ENCODE measurements at places on chromosomes 5 and 9. TPM values are rescaled to one million over a fixed set of nuclear protein-coding genes. Genes with fewer than 3 reads are reported as not detected.
A peak's percentile ranks its signal among the peaks of the same experiment; 100 is the strongest.

The SLC6A19 gene
- not detected for total RNA-seq

GRCh38 chr5:103211576-103212561, 46.7 kb upstream of the MACIR start:
- DNase-seq: no peak

GRCh38 chr9:137984520-137985257, 107.1 kb downstream of the CACNA1B start:
- DNase-seq: no peak

DNA sequence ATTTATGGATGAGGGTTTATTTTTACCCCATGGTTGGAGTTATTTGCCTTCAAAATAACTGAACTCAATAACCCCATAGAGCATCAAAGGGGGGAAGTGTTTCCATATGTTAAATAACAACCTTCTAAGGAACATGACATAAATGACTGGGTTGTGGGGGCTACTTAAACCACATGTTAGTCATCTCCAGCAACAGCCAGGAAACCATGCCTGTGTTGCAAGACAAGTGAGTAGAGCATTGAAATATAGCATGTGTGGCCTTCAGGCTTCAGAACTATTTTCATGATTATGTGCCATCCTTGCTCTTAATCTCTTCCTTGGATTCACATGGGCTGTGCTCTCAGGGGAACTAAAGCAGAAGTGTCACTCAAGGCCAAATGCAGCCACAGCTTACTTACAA, 431.2 kb downstream of the AGTPBP1 start:
- DNase-seq: no peak

- DNase-seq: no peak
Observed at GRCh38 chr5:62142351-62142750, 163.7 kb upstream of the KIF2A start.

DNA sequence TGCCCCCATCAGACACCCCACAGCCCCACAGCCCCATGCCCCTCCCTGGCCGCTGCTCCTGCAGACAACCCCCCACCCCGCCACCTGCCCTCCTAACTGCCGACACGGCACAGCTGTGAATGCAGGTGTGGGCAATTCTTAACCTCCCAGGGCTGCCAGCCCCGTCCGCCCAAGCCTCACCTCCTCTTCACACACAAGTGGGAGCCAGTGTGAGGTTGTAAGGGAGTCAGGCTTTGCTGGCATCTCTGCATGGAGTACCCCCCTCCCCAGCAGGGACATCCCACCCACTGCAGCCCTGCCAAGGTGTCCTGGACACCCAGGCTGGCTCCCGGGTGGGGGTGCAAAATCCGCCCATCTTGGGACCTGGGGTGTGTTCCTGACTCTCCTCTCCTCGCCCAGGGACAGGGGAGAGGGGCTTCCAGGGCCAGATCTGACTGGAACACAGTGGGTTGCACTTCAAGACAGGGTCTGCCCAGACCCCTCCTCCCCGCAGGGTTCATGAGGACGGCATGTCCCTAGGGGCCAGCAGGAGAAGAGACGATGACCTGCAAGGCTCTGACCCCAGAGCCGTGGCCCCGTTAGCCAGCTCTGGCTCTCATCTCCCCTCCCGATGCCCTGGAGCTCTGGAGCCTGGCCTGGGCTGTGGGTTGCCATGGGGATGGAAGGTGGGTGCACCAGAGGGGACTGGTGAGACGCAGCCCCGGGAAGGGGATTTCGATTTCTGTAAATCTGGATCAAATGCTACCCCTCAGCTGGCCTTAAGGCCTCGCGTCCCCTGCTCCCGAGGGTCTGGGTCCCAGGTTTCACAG, 34.4 kb downstream of the SARDH start:
- no peak for DNase-seq

GRCh38 chr9:119609277-119609971, 240.2 kb upstream of the BRINP1 start:
- DNase-seq: no peak

The PCDHGA12 gene
- total RNA-seq: not detected

The MSX2 gene
- total RNA-seq: not detected

The OR1L4 gene
- total RNA-seq: not detected

DNA sequence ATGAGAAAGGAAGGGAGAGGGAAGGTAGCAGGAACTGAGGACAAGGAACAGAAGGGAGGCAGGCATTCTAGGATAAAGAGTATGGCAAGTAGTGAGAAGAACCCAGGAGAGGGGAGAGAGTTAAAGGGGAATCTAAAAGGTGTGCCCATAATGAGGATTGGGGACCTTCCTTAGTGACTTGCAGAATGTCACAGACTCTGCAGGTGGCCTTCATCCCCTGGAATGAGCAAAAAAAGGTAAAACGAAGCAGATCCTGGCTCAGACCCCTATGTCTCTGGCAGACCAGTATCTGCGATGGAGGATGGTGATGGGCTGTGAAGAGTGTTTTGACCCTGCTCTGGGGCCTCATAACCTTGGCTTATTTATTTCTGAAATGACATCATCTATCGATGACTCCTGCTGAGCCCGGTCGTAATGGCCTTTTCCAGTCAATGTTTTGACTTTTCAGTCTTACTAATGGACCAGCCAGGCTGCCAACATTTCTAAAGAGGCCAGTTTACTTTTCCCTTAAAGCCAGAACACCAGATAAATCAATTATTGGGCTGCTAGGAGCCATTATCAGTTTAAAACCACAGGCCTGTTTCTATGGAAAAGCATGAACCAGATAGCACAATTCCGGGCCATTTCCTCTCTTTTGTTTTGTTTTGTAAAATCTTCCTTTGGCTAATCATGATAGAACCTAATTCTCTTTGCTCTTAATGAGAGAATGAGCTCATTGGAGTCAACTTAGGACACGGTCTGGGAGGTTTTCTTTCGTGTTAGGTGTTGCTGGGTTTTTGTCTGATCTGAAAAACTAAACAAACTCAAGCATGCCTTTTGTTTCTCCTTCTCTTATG, 3.1 kb downstream of the TMOD1 start:
- no peak for DNase-seq

GRCh38 chr9:101434998-101435397, 576 bp downstream of the ALDOB start:
- DNase-seq: no peak

The EDIL3 gene
- total RNA-seq: not detected

DNA sequence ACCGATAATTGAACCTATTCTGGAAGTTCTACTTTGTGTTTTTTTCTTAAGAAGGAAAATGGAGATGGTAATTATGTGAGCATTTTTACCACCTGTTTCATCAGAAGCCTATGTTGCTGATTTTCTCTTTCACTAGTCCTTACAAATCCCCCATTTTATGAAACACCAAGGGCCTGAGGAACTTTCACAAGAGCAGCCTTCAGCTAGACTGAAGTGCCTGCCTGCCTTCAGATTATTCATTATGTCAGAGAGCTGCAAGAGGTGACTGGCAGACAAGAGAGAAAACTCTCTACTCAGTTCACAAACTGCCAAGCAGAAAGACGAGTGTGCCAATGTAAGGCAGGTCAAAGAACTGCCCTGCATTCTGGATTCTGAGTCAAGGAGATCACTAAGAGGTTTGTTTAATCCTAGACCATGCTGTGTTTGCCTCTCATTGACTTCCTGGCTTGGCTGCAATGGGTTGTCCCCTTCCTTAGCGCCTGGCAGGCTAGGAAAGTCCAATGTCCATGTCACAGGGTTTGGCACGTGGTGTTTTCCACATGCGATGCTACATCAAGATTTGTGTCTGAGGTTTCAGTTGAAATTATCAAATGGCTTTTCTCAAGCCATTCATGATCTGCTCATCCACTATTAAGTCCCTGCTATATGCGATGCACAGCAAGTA, 143.3 kb downstream of the CDC42SE2 start:
- no peak for DNase-seq

- DNase-seq: no peak
Observed at GRCh38 chr5:132371603-132371994, 2.1 kb downstream of the SLC22A5 start.

The KCNV2 gene
- not detected for total RNA-seq

DNA sequence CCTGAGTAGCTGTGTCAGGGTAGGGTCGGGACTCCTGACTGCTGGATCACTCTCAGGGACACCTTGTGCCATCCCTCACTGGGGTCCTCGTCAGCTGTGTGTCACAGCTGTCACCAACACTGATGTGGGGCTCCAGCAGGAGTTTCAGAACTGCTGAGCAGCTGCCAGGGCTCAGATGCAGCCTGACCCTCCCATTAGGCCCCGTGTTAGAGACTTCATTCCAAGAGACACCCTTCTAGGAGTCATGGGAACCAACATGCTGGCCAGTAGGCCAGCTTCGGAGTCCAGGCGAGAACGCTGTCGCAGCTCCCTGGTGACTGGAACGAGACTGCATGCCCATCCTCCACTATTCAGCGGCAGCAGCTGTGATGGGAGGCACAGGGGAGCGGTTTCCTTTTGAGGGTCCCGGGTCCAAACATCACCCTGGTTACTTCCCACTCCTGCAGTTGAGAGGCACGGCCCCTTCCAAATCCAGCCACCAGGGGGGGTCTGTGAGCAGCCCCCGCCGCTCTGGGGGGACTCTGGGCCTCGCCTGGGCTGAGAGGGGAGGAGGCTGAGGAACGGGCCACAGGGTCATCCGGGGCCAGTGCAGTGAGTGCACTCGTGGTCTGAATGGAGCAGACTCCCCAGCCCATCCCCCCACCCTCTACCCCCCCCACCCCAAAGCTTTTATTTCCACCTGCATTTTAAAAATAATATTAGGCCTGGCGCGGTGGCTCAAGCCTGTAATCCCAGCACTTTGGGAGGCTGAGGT, 12.6 kb upstream of the TCF7 start:
- peak; percentile 80 for DNase-seq

The CKMT2 gene
- total RNA-seq: not detected

DNA sequence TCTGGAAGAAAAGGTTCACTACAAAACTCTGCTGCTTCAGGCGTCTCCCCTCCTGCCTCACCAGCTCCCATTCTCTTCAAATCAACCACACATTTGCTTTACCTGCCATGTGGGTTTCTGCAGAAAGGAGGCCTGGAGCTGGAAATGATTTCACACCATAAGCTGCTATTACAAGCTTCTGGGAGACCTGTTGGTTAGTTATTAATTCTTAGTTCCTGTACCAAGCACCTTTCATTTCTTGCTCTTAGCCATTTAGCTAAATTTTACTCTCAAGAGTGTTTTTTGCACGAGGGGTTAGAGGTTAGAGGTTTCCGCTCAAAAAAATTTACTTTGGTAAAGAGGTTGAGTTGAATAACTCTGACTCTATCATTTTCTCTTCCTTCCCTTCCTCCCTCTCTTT, 70.3 kb downstream of the MAP1B start:
- no peak for DNase-seq

The ASB6 gene
- 24.9 TPM for total RNA-seq

The NR2F1-AS1 gene
- total RNA-seq: not detected

- no peak for DNase-seq
Observed at GRCh38 chr5:142597546-142598337, 88.1 kb downstream of the FGF1 start.

- DNase-seq: peak; percentile 47
Observed at GRCh38 chr9:107243742-107244141, 39.3 kb upstream of the RAD23B start.

DNA sequence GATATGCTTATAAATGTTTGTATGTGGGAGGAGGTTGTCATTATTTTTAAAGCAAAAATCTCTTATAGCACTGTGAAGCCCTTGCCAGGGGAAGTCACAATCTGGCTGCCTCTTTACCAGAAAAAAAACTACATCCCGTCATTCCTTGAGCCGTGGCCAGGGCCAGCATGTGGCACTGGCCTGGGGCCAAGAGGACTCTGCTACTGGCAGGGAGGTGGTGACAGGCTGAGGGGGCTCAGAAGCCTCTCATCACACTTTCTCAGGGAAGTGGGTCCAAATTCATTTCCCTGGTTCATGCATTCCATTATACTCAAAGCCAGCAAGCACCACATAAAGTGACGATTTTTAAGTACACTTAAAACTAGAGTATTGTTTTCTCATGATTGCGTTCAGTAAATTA, 457.3 kb downstream of the ZNF608 start:
- no peak for DNase-seq

DNA sequence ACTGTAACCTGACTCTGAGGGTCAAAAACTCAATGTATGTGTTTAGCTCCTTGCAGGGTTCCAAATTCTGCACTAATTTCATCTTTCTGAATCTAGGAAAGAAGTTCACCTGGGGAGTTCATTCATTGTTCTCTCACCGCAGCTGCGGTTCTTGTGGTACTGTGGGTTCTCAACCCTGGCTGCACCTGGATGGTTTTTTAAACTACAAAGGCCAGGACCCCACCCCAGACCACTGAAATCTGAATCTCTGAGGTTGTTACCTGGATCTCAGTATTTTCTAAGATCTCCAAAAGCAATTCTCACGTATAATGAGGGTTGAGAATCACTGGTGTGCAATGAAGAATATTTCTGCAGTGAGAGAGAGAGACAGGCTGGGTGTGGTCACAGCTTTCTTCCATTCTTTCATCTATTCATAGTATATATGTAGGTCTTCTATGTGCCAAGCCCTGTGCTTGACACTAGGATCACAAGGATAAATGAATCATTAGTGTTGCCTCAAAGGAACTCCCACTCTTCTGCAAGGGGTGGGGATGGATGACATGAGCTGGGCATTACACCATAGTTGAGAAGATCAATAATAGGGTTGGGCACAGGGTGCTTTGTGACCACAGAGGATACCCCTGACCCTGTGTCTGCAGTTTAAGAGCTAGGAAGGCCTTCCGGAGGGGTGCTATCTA, 109.8 kb downstream of the GALNT10 start:
- no peak for DNase-seq

GRCh38 chr9:134014946-134015345, 10.3 kb upstream of the BRD3OS start:
- DNase-seq: no peak

GRCh38 chr5:9851458-9851857, 221.3 kb upstream of the TAS2R1 start:
- DNase-seq: no peak

DNA sequence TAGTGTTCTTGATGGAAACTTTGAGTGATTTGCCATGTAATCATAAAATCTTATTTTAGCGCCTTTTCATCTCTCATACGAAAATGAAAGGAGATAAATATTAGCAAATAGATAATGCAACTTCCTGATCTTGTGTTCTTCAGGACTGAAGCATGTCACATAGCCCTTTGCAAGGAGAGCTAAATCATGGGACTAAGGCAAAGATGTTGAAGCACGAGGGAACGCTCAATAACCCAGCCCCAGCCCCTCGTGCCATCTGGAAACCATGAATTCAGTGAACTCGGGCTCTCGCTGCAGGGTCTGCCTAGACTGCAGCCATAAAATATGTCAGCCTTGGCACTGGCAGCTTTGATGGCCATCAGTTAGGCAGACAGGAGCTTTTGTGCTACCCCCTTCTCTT, 58.2 kb downstream of the F2RL2 start:
- DNase-seq: no peak

GRCh38 chr9:94928691-94929368, 202.3 kb downstream of the AOPEP start:
- no peak for DNase-seq

DNA sequence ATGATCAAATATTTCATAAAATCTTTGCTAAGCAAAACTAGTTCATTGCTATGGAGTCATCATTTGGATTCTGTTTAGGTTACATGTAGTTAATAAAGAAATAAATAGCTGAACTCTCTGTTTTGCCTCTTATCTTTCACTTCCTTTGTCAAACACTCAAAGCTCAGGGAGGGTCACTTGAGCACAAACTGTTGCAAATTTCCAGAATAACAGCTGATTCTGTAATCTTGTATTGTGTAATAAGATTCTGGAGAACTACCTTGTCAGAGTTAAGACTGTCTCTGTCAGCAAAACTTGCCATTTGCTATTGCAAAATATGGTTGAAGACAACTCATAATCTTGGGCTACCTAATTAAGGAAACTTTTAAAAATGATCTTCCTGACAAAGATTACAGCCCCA, 182.0 kb upstream of the MOCS2 start:
- no peak for DNase-seq

GRCh38 chr5:143713047-143714003, 98.6 kb upstream of the HMHB1 start:
- no peak for DNase-seq

GRCh38 chr9:111853450-111853827, 43.2 kb upstream of the UGCG start:
- DNase-seq: no peak

The COL27A1 gene
- 12.2 TPM for total RNA-seq
